ENCODE measurements at places on chromosomes 7 and 10. TPM values are rescaled to one million over a fixed set of nuclear protein-coding genes. Genes with fewer than 3 reads are reported as not detected.
A peak's percentile ranks its signal among the peaks of the same experiment; 100 is the strongest.

ZNF117 gene
- total RNA-seq, result 7.3 TPM

VSTM2A gene
- total RNA-seq, result not detected

RNF32 gene
- total RNA-seq, result 2.7 TPM

HTR7 gene
- total RNA-seq, result 0.52 TPM

DNA sequence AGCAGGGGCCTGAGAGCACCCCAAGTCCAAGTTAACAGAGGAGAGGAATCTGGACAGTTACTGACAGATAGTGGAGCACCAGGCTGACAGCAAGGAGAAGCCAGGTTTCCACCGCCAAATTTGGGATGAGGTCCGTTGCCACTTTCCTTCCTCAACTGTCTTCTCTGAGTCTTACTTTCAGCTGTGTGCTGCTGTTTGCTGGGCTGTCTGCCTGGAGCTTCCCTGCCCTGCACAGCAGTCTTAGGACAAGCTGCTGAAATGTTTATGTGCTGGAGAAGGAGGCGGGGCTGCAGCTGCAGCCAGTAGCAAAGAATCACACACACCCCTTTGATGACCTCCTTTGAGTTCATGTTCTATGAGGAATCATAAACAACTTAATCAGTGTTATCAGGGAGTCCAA is 17.4 kb upstream of the CYP3A7 start:
- H3K27me3 ChIP-seq, result no peaks in the 10 kb centered on the region
- peaks cover 45% of the 10 kb centered on the region for H3K4me1 ChIP-seq
- peak overlapping the region; percentile 83 for H3K27ac ChIP-seq
- H3K36me3 ChIP-seq, result no peaks in the 10 kb centered on the region

DNA sequence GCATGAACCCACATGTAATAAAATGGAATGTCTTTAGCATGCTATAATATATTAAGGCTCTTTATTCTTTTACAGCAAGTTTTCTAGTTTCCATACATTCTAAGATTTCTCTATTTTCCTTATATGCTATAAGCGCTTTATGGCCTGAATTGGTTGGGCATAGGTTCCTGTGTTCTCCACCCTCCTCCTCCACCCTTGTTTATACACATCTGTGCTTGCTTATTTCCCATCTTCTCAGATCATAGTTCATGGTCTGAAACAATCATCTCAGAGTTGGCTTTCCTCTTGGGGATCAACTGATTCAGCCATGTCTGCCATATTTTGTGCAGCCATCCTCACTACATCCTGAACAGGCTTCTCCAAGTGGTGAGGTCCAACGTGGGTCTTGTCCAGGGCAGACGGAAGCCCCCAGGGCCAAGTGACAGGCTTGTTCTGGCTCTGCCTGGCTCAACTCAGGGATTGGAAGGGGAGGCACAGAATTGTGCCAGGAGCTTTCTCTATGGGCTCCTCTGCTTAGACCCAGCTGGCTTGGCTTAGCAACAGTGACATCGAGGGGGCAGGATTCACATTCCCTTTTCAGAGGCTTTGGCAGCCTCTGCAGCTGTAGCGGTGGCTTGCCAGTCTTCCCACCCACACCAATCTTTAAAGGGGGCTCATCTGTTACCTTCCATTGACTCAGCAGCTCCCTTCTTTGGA is 327.3 kb downstream of the PTEN start:
- H3K4me1 ChIP-seq, result no peaks in the 10 kb centered on the region
- H3K4me3 ChIP-seq, result no peak overlapping the region
- no peaks in the 10 kb centered on the region for H3K36me3 ChIP-seq
- H3K27ac ChIP-seq, result no peak overlapping the region
- no peaks in the 10 kb centered on the region for H3K27me3 ChIP-seq
- DNase-seq, result no peak

DNA sequence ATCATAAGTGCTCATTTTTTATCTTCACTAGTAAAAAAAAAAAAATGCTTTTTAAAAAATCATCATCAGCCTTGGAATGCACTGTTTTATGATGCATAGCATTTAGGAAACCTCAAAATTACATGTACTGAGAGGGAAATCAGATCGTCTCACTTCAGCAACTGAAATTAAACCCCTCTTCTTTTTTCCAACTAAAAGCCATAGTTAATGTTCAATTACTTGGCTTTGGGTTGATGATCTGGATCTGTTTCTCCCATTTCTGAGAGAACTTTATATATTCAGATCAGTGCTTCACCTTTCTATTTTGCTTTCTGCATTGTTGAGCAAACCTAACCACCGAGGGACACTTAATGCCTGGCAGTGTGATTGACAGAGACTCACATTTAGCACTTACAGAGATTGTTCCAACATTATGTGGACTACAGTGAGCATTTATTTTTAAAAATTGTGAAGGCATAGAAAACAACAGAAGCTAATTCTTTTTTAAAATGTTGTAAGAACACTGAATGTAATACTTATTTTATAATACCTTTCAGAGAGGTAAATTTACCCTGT is 678.4 kb downstream of the PHTF2 start:
- H3K27ac ChIP-seq, result no peak overlapping the region
- H3K27me3 ChIP-seq, result no peaks in the 10 kb centered on the region
- H3K4me3 ChIP-seq, result no peak overlapping the region
- no peak for DNase-seq
- H3K4me1 ChIP-seq, result no peaks in the 10 kb centered on the region
- H3K36me3 ChIP-seq, result no peaks in the 10 kb centered on the region

- H3K4me3 ChIP-seq, result no peak overlapping the region
- no peaks in the 10 kb centered on the region for H3K27me3 ChIP-seq
- peaks cover 6% of the 10 kb centered on the region for H3K4me1 ChIP-seq
- DNase-seq, result no peak
- no peaks in the 10 kb centered on the region for H3K36me3 ChIP-seq
These were observed 445 bp upstream of the PVRIG start for GRCh38 chr7:100219271-100219737.

DNA sequence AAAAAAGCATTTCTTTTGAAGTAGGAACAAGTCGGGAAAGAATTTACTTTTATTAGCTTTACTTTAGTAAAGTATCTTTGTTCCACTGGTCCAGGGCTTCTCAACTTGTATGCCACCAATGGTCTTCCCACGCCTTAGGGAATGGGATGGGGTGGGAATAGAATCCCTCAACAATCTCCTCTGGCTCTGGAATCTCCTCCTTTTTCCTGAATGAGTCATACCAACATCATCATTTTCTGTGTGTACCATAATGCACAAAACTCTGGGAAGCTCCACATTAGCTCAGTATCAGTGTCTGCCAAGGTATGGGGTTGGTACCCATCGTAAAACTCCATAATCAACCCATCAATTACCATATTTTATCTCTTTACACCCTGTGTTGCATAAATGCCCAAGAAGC is 159.4 kb upstream of the BMPER start:
- H3K4me3 ChIP-seq, result no peak overlapping the region
- H3K36me3 ChIP-seq, result no peaks in the 10 kb centered on the region
- H3K4me1 ChIP-seq, result no peaks in the 10 kb centered on the region
- DNase-seq, result no peak

GRCh38 chr10:80464557-80465450 is 10.7 kb downstream of the TSPAN14 start:
- no peak overlapping the region for H3K4me3 ChIP-seq
- DNase-seq, result peak; percentile 54
- peak overlapping the region; percentile 91 for H3K27ac ChIP-seq
- peaks cover 31% of the 10 kb centered on the region for H3K36me3 ChIP-seq

- H3K36me3 ChIP-seq, result no peaks in the 10 kb centered on the region
- H3K4me1 ChIP-seq, result no peaks in the 10 kb centered on the region
- H3K4me3 ChIP-seq, result no peak overlapping the region
These were observed 232.4 kb upstream of the FZD8 start for GRCh38 chr10:35874311-35875015.

DNA sequence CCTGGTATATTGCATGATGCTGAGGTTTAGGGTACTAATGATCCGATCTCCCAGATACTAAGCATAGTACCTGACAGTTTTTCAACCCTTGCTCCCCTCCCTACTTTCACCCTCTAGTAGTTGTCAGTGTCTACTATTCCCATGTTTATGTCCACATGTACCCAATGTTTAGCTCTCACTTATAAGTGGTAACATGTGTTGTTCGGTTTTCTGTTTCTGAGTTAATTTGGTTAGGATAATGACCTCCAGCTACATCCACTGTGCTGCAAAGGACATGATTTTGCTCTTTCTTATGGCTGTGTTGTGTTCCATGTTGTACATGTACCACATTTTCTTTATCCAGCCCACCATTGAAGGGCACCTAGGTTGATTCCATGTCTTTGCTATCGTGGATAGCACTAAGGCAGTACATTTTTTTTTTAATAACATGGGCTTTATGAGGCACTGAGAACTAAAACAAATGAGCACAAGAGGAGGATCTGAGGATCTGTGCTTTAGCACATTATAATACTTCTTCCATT is 28.1 kb downstream of the ITGB8 start:
- no peak for DNase-seq
- peaks cover 7% of the 10 kb centered on the region for H3K4me1 ChIP-seq
- H3K4me3 ChIP-seq, result no peak overlapping the region
- no peak overlapping the region for H3K27ac ChIP-seq
- H3K27me3 ChIP-seq, result no peaks in the 10 kb centered on the region
- H3K36me3 ChIP-seq, result 0 out of 2 replicates have a peak, but pooled peaks cover 4% of the 10 kb centered on the region

GRCh38 chr7:47704936-47705335 is 123.0 kb upstream of the TNS3 start:
- H3K36me3 ChIP-seq, result no peaks in the 10 kb centered on the region
- no peak for DNase-seq
- no peaks in the 10 kb centered on the region for H3K27me3 ChIP-seq
- no peak overlapping the region for H3K4me3 ChIP-seq
- H3K27ac ChIP-seq, result no peak overlapping the region

GRCh38 chr7:15306296-15306695 is 255.5 kb downstream of the AGMO start:
- no peak for DNase-seq
- no peak overlapping the region for H3K27ac ChIP-seq
- no peak overlapping the region for H3K4me3 ChIP-seq
- H3K4me1 ChIP-seq, result no peaks in the 10 kb centered on the region
- no peaks in the 10 kb centered on the region for H3K36me3 ChIP-seq

DNA sequence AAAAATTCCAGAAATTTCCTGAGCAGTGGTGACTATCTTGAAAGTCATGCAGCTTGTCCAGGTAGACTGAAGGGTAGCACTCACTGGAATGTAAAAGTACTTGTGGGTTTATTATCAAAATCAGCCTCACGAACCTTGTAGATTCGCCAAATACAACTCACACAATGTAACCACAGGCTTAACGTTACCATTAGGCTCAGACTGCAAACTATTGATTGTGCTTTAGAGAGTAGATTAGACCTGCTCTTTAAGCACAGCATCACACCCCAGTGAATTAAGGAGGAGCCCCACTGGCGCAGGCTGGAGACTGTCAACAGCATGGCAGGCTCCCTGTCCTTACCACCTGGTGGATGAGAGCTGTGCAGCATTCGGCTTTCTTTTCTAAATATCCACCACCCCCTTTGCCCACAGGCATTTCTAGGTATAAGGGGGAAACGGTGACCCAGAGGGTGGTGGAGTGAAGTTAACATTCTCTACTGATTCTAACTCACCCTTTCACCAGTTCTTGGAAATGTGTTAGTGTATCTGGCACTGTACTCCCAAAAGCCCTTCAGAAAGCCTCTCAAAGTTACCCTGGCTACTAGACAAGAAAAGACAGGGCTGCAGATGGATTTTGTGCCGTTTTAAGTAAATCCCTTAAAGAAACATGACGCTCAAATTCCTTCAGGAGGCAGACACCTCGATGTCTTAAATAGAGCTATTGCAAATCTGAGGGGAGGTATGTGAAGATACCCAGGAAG is 56.6 kb downstream of the GSDME start:
- no peak overlapping the region for H3K27ac ChIP-seq
- no peak for DNase-seq
- H3K4me3 ChIP-seq, result no peak overlapping the region
- no peaks in the 10 kb centered on the region for H3K36me3 ChIP-seq
- H3K27me3 ChIP-seq, result no peaks in the 10 kb centered on the region
- peaks cover 12% of the 10 kb centered on the region for H3K4me1 ChIP-seq

DNA sequence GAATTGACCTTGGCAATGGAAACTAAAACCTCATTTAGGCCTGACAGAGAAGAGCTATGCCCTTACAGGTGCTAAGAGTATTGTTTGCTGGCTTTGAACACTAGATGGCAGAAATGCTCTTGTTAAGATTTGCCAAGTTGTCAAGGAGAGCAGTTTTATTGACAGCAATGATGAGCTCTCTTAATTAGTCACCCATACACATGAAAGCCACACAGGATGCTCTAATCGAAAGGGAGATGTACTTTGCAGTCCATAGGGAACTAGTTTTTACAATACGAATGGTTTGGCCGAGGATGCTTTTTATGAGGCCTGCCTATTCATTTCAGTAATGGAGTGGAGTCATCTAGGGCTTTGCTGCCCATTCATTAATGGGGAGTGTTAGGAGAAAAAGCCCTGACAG is 45.4 kb upstream of the MBL2 start:
- no peak overlapping the region for H3K27ac ChIP-seq
- DNase-seq, result peak; percentile 25
- no peaks in the 10 kb centered on the region for H3K36me3 ChIP-seq
- H3K27me3 ChIP-seq, result no peaks in the 10 kb centered on the region
- H3K4me1 ChIP-seq, result no peaks in the 10 kb centered on the region

DNA sequence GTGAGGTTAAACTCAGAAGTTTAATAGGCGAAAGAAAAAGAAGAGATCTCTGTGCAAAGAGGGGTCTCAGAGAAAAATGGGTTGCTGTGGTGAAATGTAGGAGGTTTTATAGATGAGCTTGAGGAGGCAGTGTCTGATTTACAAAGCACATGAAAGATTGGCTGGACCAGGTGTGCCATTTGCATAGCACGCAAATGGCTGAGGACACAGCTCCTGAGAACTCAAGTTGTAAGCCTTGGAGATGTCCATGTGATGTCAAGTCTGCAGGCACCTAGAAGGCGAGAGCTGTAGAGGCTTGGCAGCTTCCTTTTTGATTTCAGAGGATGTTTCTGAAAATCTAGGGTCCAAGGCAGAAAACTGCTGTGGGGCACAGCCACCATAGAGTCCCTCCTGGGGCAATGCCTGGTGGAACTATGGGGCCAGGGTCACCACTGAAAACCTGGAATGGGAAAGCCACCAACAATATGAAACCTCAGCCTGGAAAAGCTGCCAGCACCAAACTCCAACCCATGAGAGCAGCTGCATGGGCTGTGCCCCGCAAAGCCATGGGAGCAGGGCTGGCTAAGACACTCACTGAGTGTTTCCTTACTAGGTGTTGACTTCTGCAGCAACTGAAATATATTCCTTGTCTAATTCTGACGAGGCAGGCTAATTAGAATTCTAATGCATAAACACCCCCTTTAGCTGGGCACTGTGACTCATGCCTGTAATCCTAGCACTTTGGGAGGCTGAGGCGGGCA is 96.9 kb upstream of the TNS3 start:
- H3K36me3 ChIP-seq, result no peaks in the 10 kb centered on the region
- H3K4me3 ChIP-seq, result no peak overlapping the region
- H3K4me1 ChIP-seq, result peaks cover 50% of the 10 kb centered on the region
- H3K27ac ChIP-seq, result peak overlapping the region; percentile 88

GRCh38 chr7:131606346-131607290 is 50.2 kb upstream of the PODXL start:
- H3K36me3 ChIP-seq, result no peaks in the 10 kb centered on the region
- H3K4me1 ChIP-seq, result peaks cover 42% of the 10 kb centered on the region
- no peaks in the 10 kb centered on the region for H3K27me3 ChIP-seq
- H3K4me3 ChIP-seq, result no peak overlapping the region

Measured in PC-9 (cell line).